ENCODE measurements at places on chromosomes 3 and 15.
A peak's percentile ranks its signal among the peaks of the same experiment; 100 is the strongest.

DNA sequence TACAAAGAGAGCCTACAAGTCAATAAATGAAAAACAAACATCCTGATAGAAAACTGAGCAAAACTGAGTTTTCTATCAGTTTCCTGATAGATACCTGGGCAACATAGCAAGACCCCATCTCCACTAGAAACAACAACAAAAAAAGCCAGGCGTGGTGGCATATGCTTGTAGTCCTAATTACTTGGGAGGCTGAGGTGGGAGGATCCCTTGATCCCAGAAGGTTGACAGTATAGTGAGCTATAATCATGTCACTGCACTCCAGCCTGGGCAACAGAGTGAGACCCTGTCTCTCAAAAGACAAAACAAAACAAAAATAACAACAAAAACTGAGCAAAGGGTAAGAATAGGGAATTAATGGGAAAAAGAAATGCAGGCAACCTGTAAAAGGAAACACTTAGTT, 23.9 kb upstream of the UBE2E1 start:
- no peak for DNase-seq

GRCh38 chr3:100106094-100106493, 8.2 kb downstream of the FILIP1L start:
- no peak for DNase-seq

DNA sequence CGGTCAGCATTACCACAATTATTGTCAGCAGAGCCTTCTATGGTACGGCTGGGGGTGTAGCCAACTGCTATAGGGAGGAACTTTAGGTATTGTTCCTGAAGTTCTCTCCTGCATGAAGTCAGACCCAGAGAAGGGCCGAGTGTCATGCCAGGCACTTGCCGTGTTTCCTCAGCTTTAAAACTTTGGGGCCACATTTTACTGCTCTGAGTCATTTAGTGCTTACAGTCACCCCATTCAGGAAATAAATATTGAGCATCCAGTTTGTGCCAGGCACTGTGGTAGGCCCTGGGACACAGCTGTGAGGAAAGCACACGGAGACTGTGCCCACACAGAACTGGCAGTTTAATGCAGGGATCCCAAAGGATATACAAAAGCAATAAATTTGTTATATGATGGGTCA, 54.5 kb upstream of the APEH start:
- DNase-seq: no peak

DNA sequence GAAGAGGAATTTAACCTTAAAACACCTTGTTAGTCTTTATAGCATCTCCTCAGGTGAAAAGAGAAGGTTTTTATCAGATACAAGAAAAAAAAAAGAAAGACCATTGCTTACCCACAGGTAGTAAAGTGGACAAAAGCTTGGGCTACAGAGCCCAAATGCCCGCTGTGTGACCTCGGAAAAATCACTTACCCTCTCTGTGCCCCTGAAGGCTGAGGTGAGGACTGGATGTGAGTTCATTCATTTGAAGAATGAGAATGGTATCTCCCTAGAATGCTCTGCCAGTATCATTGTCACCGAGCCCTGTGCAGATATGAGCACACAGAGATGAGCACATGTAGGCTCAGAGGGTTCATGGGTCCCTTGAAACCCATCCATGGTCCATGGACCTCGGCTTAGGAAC, 17.6 kb upstream of the FAM240A start:
- DNase-seq: no peak

- DNase-seq: no peak
These were observed 27.6 kb upstream of the LIMD1 start for GRCh38 chr3:45566951-45567411.

DNA sequence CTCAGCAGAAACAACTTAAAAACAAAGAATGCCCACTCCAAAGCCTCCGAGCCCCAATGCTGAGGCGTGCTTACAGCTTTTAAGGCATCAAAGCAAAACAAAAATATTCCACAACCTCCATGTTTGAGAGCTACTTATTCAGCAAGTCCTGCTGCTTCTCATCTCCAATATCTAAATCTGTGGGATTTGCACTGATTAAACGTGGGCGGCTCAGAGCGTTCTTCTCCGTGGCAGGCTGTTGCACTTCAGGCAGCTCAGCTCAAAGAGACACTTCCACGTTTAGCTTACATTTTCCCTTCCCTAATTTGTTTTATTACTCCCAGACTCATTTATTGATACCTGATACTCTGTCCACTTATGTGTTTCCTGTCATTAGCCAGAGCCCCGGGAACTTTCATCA, 282.6 kb upstream of the MCTP2 start:
- no peak for DNase-seq

DNA sequence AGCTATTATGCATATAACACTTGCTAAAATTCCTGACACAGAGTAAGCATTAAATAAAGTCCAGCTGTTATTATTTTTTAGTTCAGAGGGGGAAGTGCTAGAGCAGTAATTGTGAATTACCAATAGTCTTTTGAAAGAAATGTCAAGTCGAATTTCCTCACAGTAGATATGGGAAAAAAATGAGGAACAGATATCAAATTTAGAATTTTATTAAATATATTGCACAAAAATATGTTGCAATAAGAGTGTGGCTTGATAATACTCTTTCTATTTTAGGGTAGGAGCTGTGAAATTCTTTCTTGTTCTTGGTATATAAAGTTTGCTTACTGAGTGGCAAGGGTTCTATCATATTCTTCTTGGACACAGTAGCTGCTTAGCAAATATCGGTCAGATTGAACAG, 181.3 kb downstream of the NFKBIZ start:
- DNase-seq: no peak

- peak; percentile 33 for DNase-seq
These were observed at the start of gene SAMMSON for GRCh38 chr3:69999140-70000027. Gene SAMMSON (plus strand): TSS chr3:69999733.

GRCh38 chr3:71693641-71694040, 31.6 kb downstream of the EIF4E3 start:
- DNase-seq: no peak

- no peak for DNase-seq
These were observed 273.3 kb upstream of the ZPLD1 start for GRCh38 chr3:102161384-102162006.

GRCh38 chr3:11495948-11496557, 147.7 kb downstream of the VGLL4 start:
- no peak for DNase-seq

- no peak for DNase-seq
These were observed 777.4 kb downstream of the TUSC7 start for GRCh38 chr3:117486719-117487716.
